Stimulated activated CD8-positive, alpha-beta memory T cell treated with anti-CD3 and anti-CD28 coated beads, Interleukin-4, amount 100 ng/mL, for 1 hour (primary cell): ENCODE measurements at places on chromosomes 16 and 17.

DNA sequence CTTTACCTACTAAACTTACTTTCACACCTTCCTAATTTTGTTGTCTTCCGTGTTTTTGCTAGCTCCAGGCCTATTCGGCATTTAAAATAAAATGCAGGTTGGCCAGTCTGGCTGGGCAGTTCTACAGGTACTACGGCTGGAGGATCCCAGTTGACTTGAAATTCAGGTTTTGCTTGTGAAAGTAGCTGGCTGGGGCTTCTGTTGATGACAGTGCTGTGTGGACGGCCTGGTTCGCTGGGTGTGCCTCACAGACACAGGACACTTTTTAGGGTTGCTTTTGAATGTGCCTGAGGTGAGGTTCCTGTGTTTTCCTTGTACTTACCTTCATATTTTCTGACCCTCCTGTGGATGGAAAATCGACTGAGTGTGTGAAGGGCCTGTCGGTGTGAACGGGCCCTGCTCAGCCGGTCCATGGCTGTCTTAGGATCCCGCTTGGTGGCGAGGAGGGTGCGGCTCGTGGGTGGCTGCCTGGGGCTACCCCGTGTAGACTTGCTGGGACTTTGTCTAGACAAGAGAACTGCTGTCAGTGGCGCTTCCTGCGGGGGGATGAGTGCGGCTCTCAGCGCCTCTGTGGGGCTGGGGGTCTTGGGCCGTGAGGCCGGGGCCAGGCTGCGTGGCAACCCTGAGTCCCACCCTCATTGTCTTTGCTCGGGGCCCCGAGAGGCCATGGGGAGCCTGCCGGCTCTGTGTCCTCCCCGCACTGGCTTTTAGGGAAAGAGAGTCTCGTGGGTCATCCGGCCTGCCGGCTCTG is 18.7 kb upstream of the ZNF750 start:
- no peak for DNase-seq

DNA sequence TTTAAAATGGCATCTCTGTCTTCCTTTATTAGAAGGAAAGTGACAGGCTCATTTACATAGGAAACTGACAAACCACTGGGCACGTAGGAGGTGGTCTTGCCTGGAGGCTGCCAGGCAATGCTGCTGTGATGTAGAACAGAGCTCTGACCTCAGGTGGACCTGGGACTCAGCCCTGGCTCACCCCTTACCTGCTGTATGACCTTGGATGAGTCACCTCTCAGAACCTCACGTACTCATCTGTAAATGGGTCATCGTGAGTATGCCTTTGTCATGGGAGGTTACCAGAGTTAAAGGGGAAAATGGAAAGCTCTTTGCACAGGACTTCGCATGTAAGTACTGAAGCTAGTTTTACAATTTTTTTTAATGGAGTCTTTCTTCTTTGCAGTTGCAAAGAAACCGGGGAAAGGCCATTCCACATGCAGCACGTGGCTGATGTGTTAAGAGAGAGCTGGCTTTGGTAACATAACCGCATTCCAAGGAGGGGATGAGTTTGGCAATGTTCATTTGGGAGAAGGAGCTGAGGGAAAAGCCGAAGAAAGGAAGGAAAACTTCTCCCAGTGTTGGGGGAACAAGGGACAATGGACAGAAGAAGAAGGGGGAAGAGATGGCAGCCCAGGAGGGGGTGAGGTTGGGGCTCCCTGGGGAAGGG is 37.4 kb upstream of the LONP2 start:
- DNase-seq: no peak

DNA sequence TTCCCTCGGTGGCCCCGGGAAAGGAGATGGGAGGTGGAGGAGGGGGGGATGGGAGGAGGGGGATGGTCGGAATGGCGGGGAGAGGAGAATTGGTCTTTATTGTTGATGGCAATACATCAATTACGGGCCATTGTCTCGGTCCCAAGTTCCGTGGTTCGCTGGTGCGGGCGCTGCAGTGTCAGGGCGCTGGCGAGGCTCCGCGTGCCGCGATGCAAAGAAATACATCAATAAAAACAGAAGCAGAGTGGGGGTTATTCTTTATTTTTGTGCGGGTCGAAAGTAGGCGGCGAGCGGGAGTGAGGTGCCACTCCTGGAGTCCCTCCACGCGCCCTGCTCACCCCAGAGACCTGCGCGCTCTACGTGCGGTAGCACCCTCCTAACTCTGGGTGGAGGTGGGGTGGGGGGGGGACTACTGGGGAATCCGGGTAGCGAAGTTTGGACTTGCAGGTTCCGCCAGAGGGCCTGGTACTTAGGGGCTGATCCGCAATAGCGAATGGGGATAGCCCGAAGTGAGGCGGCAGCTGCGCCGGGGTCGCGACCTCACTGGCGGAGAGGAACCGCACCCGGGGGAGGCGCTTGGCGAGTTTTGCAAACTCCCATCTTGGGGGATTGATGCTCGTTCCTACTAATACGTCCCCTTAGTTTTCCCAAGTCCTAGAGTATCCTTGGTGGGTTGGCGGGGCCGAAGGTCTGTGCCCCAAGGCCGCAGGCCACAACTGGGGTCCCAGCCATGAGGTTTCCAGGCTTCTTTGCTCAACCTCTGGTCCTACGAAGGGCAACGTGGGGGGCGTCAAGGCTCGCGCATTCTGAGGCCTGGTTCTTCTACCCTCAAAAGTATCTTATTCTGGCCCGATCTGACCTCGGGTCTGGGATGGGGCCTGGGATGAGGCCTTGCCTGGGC is 3.5 kb upstream of the SALL1 start:
- no peak for DNase-seq

DNA sequence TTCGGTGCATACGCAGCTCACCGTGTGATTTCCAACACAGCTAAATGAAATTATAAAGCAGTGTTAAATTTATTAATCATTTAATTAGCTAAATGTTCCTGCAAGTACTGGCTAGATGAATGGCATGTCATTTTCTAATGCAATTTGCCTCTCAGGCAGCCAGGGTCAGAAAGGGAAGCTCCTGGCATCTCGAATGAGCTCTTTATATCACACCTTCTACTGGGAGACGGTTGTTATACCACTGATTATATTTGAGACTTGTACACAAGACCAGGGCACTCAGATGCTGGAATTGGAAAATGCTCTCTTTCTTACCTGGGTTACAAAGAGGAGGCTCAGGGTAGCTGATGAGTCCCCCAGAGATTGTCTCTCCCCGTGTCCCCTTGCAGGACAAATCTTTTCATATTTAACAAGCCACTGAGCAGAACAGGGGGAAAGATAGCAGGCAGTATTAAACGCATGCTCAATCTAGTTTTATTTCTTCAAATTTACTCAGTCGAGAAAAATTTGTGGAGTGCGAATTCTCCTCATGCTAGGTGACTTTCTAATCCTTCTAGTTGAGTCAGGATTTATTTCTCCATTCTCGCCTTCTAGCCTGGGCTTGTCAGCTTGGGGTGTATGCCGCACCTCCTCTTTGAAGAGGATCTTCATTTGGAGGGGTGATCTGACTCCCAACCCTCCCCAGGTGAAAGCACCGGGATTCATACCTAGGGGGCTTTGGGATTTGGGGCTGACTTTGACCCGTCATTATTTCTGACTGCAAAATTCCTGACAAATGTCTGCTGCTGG is 441.1 kb downstream of the MAF start:
- no peak for DNase-seq

DNA sequence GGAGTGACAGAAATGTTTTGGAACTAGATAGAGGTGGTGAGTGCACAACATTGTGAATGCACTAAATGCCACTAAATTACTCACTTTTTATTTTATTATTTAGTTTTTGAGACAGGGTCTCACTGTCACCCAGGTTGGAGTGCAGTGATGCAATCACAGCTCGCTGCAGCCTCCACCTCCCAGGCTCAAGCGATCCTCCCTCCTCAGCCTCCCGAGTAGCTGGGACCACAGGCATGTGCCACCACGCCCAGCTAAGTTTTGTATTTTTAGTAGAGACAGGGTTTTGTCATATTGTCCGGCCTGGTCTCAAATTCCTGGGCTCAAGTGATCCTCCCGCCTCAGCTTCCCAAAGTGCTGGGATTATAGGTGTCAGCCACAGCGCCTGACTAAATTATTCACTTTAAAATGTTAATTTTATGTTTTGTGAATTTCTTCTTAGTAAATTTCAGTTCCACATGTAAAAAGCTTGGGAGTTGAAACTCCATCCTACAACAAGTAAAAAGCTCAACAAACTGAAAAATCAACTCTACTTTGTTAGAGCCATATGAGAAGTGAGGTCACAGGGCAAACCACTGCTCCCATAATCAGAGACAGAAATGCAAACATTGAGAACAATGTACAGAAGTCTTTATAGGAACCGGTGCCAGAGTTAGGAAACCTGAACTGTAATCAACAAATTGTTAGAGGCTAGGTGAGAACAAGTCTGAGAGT is 13.8 kb upstream of the SLC5A10 start:
- no peak for DNase-seq

- no peak for DNase-seq
Measured at GRCh38 chr16:57271867-57272495, 12.5 kb downstream of the PLLP start.

GRCh38 chr16:30382111-30382881 is at the start of gene SEPTIN1:
Gene SEPTIN1 (minus strand): TSS chr16:30382561. CDS start chr16:30382542, 19 bp downstream.
- DNase-seq: peak; percentile 47

DNA sequence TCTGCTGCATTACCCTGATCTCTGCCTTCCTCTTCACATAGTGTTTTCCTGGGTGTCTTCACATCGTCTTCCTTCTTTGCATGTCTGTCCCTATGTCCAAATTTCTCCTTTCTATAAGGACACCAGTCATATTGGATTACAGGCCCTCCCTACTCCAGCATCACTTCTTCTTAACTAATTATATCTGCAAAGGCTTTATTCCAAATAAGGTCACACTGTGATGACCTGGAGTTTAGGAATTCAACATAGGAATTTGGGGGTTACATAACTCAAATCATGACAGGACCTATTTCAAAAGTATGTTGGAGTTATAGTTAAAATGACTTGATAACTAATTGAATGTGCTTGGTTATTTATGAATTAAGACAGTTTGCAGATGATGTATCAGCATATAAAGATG is 490.5 kb upstream of the ERCC4 start:
- DNase-seq: no peak

DNA sequence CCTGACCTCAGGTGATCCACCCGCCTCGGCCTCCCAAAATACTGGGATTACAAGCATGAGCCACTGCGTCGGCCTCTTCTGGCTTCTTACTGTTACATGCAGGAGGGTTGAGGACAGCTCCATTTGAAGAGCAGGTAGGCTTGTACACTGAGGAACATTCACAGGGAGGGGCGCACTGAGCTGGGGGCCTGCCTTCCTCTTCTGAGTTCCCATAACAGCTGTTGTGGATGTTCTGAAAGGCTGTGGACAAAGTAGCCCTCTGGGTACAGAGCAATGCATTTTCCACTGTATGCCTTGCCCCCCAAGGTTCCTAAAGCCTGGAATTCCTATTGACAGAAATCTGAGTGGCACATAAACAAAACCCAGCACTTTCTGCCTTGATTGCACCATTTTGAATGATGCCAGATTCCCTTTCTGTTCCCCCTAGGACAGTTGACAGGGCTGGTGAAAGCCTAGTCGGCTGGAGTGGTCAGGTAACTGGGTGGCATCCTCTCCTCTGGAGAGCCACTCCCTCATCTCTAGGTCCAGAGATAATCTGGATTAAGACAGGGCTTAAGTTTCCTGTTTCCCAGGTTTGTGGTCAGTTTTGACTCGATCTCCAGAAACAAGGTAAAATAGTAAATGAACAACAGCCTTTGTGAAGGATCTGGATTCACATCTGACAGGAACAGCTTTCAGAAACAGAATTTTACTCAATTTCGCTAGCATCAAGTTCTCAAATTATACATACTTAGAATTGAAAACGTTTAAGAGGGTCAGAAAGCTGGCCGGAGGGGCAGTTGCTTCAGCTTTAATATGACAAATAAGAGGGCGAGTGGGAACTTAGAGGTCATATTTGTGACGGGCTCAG is 1.3 kb upstream of the CDK5R1 start:
- no peak for DNase-seq

DNA sequence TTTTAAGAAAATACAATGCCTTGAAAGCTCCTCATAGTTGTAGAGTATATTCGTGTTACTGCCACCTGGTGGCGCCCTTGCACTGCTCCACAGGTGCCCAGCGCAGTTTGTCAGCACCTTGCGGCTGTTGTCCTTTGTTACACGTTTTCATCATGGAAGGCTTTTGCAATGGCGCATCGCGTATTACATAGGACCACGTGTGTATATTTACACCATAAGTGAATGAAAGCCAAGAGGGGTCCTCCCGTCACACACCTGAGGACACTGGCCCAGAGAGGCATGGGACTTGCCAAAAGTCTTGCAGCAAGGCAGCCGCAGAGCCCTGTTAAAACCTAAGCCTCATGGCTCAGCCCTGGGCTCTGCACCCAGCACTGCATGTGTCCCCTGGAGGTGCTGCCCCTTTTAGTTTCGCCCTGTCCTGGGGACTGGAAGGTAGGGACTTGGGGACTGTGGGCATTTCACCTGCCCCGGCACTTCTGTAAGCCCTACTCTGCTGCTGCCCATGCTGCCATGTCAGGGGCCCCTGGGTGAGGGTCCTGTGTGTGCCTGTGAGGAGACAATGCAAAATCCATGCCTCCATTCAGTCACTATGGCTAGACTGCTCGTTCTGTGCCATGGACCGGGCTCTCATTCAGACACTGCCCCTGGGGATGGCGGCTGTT is 24.3 kb downstream of the POLR3E start:
- DNase-seq: peak; percentile 42

DNA sequence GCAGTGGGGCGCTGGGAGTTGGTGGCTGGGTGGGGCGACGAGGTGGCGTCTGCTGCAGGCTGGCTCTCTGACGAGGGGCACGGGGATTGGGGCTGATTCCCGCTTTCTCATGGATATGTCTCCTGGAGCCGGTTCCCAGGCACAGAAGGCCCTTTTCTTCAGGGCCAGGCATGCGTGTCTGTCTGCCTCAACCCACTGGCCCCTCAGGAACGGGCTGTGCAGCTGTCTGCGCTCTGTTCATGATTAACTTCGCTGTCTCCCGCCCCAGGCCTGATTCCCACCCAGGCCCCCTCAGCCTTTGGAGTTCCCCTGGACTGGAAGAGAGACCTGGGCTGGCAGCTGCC is 53.1 kb downstream of the RAP1GAP2 start:
- DNase-seq: no peak

- no peak for DNase-seq
Measured at GRCh38 chr16:83992624-83993023, 24.6 kb downstream of the NECAB2 start.

GRCh38 chr16:8872967-8873865 is 4.4 kb upstream of the CARHSP1 start:
- DNase-seq: no peak

GRCh38 chr17:17859909-17860765 is 23.4 kb upstream of the SREBF1 start:
- DNase-seq: peak; percentile 57

DNA sequence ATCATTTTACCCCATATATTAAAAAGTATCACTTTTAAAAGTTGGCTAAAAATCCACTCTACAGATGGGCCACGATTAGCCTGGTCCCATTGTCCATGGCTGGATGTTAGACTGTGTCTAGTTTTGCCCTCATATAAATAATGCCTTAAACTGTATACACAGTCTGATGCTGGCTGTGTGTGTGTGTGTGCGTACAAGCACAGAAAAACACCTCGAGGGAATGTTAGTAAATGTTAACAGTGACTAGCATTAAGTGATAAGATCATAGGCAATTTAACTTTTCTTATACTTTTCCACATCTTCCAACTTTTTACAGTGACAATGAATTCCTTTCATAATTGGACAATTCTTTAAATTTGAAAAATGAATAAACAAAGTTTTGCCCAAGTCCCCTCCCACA is 8.2 kb downstream of the NOS2 start:
- no peak for DNase-seq
